Kasumi-1 (cell line): ENCODE measurements at places on chromosomes 4 and X.

GRCh38 chr4:87353592-87353991 is 30.9 kb upstream of the HSD17B13 start:
- no peak for DNase-seq

GRCh38 chr4:105469736-105470135 is 4.1 kb downstream of the PPA2 start:
- DNase-seq: no peak

DNA sequence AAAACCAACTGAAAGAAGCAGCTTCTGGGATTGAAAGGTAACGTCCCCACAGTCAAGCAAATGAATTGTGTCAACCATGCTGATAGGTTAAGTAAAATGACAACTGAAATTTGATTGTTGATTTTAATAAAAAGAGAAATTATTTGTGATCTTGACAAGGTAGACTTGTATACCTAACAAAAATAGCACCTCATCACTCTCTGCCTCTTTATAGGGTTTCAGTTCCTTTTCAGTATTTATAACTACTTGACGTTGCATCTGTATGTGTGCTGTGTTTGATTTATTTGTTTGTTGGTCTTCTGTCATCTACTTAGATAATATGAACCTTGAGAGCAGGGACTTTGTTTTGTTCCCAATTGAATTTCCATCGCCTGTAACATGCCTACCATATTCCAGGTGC is 7.9 kb upstream of the PPP3CA start:
- no peak for DNase-seq

GRCh38 chr4:24793219-24794005 is 2.0 kb upstream of the SOD3 start:
- DNase-seq: no peak

DNA sequence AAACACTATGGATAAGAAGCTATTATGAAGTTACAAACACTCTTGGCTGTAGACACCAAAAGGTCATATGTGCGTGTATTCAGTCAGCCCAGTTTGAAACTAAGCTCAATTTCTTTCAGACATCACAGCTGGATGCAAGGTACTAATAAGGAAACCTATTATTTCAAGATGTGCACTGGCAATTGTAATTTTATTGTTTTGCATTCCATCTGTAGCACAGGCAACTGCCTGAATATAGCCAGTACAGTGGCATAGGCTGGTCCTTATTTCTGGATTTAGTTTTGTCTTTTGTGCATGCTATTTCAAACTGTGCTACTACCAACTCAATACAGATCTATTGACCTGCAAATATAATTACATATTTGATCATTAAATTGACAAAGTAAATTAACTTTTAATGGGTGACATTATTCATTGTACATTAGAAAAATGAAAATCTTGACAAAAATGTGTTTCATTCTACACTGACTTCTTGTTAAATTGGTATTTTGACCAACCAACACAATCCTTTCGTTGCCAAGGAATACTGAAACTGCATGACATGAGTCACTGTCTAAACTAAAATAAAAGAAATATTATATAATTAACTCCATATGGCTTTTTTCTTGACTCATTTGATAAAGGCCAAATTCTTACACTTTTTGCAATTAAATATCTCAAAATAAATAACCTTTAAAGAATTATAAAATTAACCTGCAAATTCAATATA is 594.3 kb upstream of the ADGRL3 start:
- no peak for DNase-seq

- no peak for DNase-seq
Observed at GRCh38 chr4:54499308-54500074, 158.3 kb upstream of the KIT start.

- no peak for DNase-seq
Observed at GRCh38 chr4:101201421-101201820, 145.9 kb downstream of the PPP3CA start.
